ENCODE measurements at places on chromosomes 6 and 20.

GRCh38 chr6:133959667-133960368 is 6.8 kb downstream of the TBPL1 start:
- no peak for DNase-seq

DNA sequence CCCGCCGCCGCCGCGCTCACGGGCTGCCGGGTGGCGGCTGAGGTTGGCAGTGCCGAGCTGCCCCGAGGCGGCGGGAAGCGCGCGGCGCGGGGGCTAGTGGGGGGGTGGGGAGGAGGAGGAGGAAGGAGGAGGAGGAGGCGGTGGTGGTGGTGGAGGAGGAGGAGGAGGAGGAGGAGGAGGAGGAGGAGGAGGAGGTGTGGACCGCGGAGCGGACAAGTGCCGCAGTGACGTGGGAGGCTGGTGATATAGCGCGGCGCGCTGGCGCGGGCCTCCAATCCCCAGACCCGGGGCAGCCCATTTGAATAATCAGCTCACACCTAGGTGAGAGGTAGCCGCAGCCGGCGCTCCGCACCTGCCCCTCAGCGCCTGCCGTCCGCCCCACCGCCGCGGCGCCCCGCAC is at the start of gene FOXA2:
FOXA2 (minus strand) TSS at position 51 of the 400 bp plus-strand sequence. CDS start 294 bp downstream, outside the sequence.
- DNase-seq, result peak; percentile 42

DNA sequence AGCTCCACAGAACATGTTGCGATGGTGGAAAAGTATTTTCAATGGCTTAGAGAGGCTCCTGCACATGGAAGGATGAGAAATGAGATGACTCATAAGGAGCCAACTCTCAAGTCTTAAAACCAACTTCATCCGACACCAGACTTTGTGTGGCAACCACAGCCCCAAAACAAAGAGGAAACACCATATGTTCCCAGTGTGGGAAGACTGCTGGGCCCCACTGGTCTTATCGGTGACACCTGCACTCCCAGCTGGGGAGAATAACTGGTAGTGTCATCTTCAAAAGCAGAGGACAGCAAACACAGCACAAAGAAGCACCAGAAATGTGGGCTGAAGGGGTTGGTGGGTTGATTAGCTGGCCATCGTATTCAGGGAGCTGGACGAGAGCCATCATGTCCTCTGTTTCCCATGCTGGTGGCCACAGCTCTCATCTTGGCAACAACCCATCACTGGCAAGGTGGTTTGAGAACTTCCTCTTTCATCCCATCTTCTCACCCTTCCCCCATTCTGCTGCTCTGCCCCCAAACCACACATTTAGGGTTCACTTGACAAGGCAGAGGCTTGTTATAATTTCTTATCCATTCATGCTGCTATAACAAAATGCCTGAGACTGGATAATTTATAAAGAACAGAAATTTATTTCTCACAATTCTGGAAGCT is 46.0 kb upstream of the TASP1 start:
- DNase-seq, result no peak

GRCh38 chr6:68729377-68729903 is 94.4 kb downstream of the ADGRB3 start:
- DNase-seq, result no peak

- DNase-seq, result no peak
These were observed 168.3 kb upstream of the SPACA1 start for GRCh38 chr6:87879132-87879861.

DNA sequence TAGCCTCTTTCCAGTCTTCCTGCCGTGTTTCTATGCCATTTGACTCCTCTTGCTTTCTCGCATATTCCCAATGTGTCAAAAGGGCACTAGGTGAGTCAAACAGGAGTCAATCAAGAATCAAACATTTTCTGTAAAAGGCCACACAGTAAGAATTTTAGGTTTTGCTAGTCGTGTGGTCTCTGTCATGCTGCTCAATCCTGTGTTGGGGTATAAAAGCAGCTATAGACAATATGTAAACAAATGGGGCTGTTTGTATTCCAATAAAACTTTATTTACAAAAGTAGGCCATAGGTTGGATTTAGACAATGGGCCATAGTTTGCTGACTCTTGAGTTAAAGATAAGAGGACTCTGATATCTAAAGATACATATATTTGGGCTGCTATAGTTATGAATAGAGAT is 235.4 kb upstream of the BTBD3 start:
- no peak for DNase-seq

DNA sequence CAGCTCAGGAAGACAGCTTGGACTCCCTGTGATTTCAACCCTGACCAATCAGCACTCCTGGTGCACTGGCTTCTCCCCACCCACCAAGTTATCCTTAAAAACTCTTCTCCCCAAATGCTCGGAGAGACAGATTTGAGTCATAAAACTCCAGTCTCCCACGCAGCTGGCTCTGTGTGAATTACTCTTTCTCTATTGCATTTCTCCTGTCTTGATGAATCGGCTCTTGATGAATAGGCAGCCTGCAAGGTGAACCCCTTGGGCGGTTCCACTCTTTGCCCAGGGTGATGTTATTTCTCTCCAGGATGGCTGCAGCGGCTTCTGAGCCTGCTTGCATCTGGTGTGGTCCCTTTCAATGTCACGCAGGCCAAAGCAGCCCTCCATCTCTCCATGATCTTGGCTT is 12.4 kb downstream of the SLC52A3 start:
- no peak for DNase-seq

DNA sequence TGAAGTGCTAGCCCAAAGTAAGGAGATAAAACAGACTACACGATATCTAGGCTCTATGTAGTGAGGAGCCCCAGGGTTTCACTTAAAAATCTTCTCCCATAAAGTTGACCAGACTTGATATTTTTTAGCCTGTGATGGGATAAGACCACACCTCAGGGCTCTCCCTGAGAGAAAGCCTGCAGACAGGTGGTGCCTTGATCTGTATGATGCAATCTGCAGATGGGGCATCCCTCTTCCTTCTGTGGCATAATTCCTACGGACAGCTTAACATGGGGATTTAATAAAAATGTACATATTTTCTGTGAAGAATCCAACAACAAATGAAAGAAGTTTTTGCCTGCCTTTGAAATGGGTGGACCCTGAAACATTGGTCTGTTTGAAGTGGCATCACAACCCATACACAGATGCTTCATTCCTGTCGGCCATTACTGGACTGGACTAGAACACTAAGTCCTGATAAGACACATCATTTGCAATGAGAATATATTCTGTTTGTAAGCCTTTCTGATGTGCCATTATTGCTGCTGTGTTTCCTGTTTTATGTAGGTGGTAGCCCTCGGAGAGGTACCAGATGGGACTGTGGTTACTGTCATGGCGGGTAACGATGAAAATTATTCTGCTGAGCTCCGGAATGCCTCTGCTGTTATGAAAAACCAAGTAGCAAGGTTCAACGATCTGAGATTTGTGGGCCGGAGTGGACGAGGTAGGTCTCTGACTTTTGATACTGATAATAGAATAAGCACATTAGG is 53.8 kb upstream of the SUPT3H start:
- no peak for DNase-seq

- DNase-seq, result no peak
These were observed 226.2 kb upstream of the MAN1A1 start for GRCh38 chr6:119575721-119576120.

GRCh38 chr6:133301835-133302234 is 60.7 kb downstream of the EYA4 start:
- DNase-seq, result no peak

DNA sequence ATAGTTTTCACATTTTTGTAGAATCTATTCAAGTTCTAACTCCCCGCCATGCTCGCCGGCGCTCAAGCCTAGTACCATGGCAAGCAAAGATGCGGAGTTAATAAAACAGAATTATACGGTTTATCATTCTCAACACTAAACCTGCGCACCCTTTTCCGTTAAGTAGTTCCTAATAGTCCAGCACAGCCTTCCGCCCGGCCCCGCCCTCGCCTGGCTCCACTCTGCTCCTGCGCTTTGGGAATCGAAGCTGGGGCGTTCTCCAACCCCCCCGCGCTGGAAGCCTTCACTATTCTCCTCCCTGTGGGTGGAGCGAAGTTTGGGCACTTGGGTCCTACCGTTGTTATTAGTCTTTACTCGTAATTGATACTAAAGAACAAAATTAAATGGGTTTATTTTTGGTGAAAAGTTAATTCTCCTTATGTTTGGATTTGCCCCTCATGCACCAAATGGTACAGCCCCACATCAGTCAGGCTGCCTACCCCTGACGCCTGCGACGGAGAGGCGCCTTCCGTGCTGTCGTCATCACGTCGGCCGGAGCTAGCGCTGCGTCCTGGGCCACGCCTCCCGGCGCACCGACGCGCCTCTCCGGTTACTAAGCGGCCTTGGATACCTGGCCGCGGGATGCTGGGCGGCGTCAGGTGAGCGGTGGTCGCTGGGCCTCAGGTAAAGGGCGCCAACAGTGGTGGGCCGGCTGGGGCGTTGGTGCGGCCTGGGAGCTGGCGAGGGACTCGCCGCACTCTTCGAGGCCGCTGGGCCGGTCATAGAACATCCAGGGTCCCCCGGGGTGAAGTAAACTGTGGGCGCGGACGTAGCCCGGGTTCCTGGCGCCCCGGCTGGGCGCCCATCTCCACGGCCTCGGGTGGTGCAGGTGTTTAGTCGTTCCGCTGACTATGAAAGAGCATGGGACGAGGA is at the start of gene IFT52:
IFT52 (plus strand) TSS at position 546 of the 912 bp plus-strand sequence. CDS start 3,762 bp downstream, outside the sequence.
- peak; percentile 84 for DNase-seq

DNA sequence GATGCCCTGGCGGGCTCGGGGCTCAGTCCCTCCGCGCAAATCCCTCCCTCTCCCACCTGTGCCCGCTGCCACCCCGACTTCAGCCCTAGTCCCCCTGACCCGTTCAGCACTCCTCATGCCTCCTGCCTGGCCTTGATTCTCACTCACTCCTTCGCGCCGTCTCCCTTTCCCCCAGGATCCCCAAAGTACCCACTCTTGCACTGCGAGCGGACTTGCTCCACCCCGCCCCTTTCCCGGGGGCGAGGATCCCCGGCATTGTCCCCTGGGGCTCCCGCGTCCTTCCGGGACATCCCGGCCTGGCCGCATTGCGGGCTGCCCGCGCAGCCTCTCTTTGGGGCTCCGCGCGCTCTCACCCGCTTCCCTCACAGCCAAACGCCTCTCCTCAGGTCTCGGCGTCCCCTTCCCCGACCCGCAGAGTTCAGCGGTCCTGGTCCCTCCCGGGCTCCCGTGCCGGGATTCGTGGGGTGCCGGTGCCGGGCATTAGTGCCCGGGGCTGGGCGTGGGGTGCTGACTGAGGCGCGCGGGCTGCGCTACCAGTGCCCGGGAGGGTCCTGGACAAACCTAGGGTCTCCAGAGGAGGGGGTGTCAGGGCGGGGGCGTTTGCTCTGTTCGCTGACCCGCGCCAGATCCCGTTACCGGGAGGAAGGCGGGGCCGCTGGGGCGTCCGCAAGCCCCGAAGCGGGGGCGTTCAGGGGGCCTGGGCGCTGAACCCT is 45.5 kb upstream of the SUPT3H start:
- peak; percentile 69 for DNase-seq

- DNase-seq, result no peak
These were observed 2.7 kb upstream of the MAFB start for GRCh38 chr20:40691566-40692239.

GRCh38 chr6:75467966-75468365 is 25.6 kb downstream of the FILIP1 start:
- no peak for DNase-seq

DNA sequence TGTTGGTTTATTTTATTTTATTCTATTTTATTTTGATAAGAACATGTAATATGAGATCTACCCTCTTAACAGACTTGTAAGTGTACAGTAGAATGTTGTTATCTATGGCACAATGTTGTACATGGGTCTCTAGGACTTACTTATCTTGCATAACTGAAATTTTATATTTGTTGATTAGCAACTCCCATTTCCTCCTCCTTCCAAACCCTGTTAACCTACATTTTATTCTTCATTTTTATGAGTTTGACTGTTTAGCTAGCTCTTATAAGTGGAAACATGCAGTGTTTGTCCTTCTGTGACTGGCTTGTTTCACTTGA is 37.9 kb upstream of the BCAS1 start:
- DNase-seq, result no peak

DNA sequence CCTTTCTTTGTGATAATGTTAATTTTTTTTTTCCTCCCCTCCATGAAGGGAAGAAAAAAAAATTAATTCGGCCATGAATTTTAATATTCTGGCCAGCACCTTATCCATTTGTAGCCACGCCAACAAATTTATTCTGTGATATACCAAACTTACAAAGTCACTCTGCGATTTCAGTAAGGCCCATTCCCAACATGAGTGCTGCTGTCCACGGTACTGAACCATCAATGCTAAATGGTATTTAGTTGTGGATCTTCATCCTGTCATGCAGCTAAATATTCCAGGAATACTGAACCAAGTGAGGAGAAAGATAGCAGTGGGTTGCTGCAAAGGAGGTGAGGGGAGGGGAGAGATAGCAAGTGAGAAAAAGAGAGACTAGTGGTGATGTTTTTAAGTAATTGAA is 19.5 kb upstream of the RSPH4A start:
- DNase-seq, result peak; percentile 57

DNA sequence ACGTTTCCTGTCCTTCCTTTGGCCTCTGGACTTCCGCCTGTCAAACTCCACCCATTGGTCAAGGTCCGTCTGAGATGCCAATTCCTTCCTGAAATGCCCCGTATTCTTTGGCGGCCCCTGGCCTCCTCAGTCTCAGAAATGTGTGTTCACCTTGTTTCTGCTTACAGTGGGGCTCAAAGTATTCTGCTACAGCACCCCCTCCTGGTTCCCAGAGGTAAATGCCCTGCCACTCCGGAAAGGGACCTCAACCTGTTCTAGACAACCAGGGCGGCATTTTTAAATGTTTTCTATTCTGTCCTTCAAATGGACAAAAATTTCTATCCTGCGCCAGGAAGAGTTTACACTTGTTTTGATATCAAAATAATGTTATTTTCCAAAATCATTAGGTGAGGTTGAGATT is 12.1 kb upstream of the PAX1 start:
- DNase-seq, result peak; percentile 31

DNA sequence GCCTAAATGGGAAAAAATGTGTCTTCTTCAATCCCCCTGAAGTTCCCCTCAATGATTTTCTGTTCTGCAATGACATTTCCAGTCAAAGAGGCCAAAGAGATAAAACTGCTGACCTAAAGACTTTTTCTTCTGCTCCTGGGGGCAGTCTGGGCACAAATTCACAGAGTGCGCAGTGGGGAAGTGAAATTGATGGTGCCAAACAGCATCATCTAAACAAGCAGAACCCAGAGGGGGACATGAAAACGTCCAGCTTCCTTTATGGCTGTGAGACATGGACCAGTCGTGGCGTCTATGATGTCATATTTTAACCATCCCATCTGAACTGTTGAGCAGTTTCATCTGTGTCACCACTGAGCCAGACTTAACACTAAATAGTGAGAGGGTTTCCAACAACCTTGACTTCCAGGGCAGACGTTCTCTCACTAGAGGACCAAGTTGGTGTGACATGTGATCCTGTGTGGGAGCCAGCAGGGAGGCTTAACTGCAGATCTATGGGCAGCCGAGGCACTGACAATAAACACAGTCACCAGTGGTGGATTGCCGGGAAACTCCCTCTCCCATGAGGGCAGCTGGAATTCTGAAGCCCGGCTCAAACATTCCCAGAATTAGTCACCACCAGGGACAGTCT is 12.4 kb downstream of the SCML4 start:
- no peak for DNase-seq

GRCh38 chr6:107959392-107959791 is 1.4 kb upstream of the SEC63 start:
- peak; percentile 5 for DNase-seq

GRCh38 chr6:34587851-34588250 is 31.7 kb upstream of the SPDEF start:
- DNase-seq, result no peak
